ENCODE measurements at places on chromosomes 5 and 9. TPM values are rescaled to one million over a fixed set of nuclear protein-coding genes. Genes with fewer than 3 reads are reported as not detected.

Gene SKIC3
- polyA plus RNA-seq = 91.7 TPM

Gene PCDHGA8
- 0.30 TPM for polyA plus RNA-seq

Gene CENPK
- polyA plus RNA-seq = 32.6 TPM

Gene LRRC19
- polyA plus RNA-seq = 16.9 TPM

Gene LCN15
- not detected for polyA plus RNA-seq

Gene GRIN1
- polyA plus RNA-seq = not detected

Gene SPATA31A3
- not detected for polyA plus RNA-seq

Measured in right renal cortex interstitium (tissue), 3 donors.